ENCODE measurements at places on chromosomes 16 and 17.
A peak's percentile ranks its signal among the peaks of the same experiment; 100 is the strongest.

DNA sequence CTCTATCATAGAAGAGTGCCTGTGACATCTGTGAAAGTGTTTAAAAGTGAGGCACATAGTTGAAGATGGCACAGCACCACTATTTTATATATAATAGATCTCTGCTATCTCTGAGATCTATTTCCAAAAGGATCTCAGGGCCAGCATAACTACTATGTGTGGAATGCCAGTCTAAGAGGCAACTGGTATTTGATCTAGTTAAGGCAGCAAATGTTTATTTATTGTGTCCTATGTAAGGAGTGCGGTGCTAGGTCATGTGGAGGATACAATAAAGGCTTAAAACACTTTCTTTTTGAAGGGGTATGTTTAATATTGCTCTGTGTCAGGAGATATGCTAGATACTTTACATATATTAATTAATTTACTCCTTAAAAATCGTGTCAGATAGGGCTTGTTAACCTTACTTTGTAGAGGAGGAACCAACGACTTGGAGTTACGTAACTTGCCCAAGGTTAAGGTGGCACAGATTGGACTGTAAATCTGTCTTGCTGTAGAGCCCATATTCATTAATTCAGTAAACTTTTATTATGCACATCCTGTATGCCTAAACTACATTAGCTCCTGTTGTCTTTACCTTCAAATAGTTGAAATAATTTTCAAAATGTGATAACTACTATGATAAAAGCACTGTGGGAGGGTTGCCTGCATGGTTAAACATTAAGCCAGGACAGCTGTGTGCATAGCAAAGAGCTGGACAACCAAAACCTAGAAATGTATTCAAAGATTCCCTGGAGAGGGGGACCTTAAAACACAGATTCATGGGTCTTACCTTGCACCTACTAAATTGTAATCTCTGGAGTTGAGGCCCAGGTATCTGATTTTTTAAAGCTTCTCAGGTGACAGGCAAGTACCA lies 83.3 kb downstream of the NLK start:
- H3K4me1 ChIP-seq, result peaks cover 4% of the 10 kb centered on the region
- no peak overlapping the region for H3K27ac ChIP-seq

- no peak within 1 kb of the TSS for H3K27ac ChIP-seq
- peak within 1 kb of the TSS; percentile 47 for H3K4me3 ChIP-seq
- DNase-seq, result no peak
- peaks cover 42% of the 10 kb centered on the region for H3K27me3 ChIP-seq
- peaks cover 4% of the 10 kb centered on the region for H3K36me3 ChIP-seq
Observed at GRCh38 chr17:38748149-38748891, at the start of gene PCGF2. PCGF2 (minus strand) TSS chr17:38748336; CDS start chr17:38740402, 7,934 bp downstream.

DNA sequence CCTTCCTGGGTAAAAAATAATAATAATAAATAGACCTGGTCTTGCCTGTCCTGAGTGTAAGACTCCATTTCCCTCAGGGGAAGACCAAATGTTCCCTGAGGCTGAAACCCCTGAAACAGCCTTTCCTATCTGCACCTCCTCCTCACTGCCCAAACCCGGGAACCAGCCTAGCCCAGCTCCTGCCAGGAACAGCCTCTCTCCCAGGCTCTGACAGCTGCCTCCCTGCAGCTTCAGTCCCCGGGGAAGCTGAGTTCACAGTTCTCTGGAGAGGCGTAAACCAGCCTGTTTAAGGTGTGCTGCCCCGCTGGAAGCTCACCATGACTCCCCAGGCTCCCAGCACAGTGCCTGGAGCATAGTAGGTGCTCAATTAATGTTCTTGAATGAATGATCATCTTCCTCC lies 7.3 kb upstream of the CDT1 start:
- no peak overlapping the region for H3K4me3 ChIP-seq
- H3K4me1 ChIP-seq, result peaks cover 21% of the 10 kb centered on the region
- no peak for DNase-seq
- H3K36me3 ChIP-seq, result no peaks in the 10 kb centered on the region
- no peak overlapping the region for H3K27ac ChIP-seq

GRCh38 chr17:34389126-34389750 lies 26.2 kb upstream of the CCL1 start:
- H3K36me3 ChIP-seq, result no peaks in the 10 kb centered on the region
- H3K4me3 ChIP-seq, result no peak overlapping the region
- DNase-seq, result no peak
- H3K27me3 ChIP-seq, result no peaks in the 10 kb centered on the region

DNA sequence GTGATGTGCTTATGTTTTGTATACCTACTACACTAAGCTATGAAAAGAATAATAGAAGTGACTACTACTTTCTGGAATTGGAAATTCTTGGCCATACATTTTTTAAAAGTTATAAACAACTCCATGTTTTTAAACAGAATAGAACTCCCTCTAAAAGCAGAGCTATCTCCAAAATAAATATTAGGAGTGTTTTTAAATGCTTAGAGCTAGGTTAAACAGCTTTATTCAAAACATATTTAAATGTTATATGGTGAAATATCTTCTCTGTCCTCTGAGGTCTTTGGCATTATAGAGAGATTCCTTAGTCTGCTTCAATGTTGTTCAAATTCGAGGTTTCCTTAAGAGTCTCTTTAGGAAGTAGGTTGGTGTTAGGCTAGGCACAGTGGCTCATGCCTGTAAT lies 22.9 kb upstream of the PSMC5 start:
- no peak overlapping the region for H3K27ac ChIP-seq
- peaks cover 44% of the 10 kb centered on the region for H3K36me3 ChIP-seq
- H3K4me1 ChIP-seq, result no peaks in the 10 kb centered on the region

- no peaks in the 10 kb centered on the region for H3K36me3 ChIP-seq
- H3K4me1 ChIP-seq, result peaks cover 12% of the 10 kb centered on the region
- peak overlapping the region; percentile 84 for H3K27ac ChIP-seq
- H3K27me3 ChIP-seq, result peaks cover 10% of the 10 kb centered on the region
- H3K4me3 ChIP-seq, result peak overlapping the region; percentile 85
Observed at GRCh38 chr17:80036715-80037477, 454 bp downstream of the CCDC40 start.

- H3K4me1 ChIP-seq, result no peaks in the 10 kb centered on the region
- no peak overlapping the region for H3K27ac ChIP-seq
- H3K4me3 ChIP-seq, result no peak overlapping the region
- DNase-seq, result no peak
Observed at GRCh38 chr17:10270258-10270657, 71.9 kb upstream of the GAS7 start.

GRCh38 chr17:32943206-32943605 lies 15.3 kb downstream of the TMEM98 start:
- H3K36me3 ChIP-seq, result no peaks in the 10 kb centered on the region
- no peaks in the 10 kb centered on the region for H3K4me1 ChIP-seq
- no peak for DNase-seq
- H3K27me3 ChIP-seq, result no peaks in the 10 kb centered on the region

- H3K36me3 ChIP-seq, result peaks cover 17% of the 10 kb centered on the region
- DNase-seq, result no peak
- no peak overlapping the region for H3K4me3 ChIP-seq
- no peak overlapping the region for H3K27ac ChIP-seq
- H3K27me3 ChIP-seq, result no peaks in the 10 kb centered on the region
- H3K4me1 ChIP-seq, result no peaks in the 10 kb centered on the region
Observed at GRCh38 chr17:7673239-7673638, 14.1 kb downstream of the TP53 start.
